ENCODE measurements at places on chromosomes 12 and 14. TPM values are rescaled to one million over a fixed set of nuclear protein-coding genes. Genes with fewer than 3 reads are reported as not detected.

DNA sequence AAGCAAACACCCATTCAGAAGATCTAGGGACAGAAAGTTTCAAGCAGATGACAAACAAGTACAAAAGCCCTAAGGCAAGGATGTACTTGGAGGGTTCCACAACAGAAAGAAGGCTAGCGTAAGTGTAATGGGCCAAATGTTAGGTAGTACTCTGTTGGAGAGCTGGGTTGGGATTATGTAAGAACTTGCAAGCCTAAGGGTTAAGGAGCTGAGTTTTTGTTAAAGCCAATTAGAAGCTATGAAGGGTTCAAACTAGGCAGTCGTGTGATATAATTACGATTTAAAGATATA is 41.4 kb downstream of the HECTD1 start:
- peaks cover 46% of the 10 kb centered on the region for H3K36me3 ChIP-seq
- H3K27me3 ChIP-seq = no peaks in the 10 kb centered on the region
- DNase-seq = no peak
- no peak overlapping the region for H3K27ac ChIP-seq

DNA sequence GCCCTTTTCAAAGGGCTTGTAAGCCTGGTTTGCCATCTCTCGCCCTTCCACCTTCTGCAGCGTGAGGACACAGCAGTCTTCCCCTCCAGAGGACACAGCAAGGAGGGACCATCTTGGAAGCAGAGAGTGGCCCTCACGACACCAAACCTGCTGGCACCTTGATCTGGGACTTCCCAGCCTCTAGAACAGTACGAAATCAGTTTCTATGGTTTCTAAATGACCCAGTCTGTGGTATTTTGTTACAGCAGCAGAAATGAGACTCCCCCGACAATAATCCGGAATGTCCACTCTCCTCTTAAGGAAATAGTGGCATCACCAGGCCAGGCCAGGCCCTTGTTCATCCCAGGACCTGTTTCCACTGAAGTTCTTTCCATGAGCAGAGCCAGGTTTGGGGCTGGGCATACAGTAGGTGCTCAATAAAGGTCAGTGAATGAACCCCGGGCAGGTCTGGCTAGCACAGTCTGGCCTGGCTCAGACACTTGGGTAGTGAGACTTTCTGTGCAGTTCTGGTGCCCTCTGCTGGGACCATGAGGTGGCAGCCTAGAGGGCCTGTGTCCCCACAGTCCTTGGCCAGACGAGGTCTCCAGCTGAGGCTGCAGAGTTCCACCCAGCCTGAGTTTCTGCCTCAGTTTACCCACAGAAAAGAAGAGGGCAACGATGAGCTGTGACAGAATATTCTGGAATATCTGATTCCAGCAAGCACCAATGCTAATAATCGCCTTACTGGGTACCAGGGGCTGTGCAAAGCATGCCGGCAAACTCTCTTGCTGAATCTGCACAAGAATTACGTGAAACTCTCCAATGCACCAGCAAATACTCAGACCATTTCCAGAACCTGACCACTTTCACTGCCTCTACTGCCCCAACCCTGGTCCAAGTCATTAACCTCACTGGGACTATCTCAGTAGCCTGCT is 14.0 kb downstream of the ABCB9 start:
- H3K4me1 ChIP-seq = peaks cover 14% of the 10 kb centered on the region
- peak; percentile 78 for DNase-seq
- H3K27me3 ChIP-seq = no peaks in the 10 kb centered on the region
- H3K36me3 ChIP-seq = no peaks in the 10 kb centered on the region

DNA sequence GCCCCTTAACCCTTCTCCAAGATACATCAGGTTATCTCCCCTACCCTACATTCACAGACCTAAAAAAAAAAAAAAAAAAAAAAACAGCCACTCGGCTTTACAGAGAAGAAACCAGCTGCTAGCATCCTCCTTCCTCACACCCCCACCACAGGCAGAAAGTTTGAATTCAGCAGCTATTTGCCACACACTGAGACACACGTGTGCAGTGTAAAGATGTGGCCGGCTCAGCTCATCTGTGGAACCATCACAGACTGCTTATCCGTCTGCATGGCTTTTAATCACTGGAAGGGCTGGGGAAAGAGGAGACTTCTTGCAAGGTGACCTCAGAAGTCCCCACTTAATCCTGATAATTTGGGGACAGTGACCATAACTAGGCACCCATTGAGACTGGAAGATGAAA is 50.0 kb downstream of the VWF start:
- H3K27me3 ChIP-seq = peaks cover 26% of the 10 kb centered on the region
- DNase-seq = peak; percentile 40
- H3K27ac ChIP-seq = peak overlapping the region; percentile 75
- no peaks in the 10 kb centered on the region for H3K36me3 ChIP-seq

SLCO1C1 gene
- not detected for total RNA-seq

DNA sequence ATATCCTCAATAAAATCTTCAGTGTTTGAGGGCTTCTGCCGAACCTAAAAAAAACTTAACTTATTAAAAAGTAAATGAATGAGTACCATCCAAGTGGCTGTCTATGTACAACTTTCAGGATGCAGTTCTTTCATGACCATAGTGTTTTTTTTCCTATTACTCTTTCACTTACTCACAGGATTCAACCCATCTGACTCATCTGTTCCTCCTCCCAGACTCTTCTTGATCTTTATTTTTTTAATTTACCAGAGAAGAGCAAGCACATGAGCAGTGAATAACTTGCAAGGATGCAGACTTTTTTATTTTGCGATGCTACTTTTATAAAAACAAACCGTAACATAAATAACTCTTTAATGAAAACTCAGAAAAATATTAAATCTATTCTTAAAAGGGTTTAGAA is 24.5 kb downstream of the RECQL start:
- no peak for DNase-seq
- peaks cover 41% of the 10 kb centered on the region for H3K36me3 ChIP-seq
- H3K4me3 ChIP-seq = no peak overlapping the region
- no peaks in the 10 kb centered on the region for H3K27me3 ChIP-seq

DNA sequence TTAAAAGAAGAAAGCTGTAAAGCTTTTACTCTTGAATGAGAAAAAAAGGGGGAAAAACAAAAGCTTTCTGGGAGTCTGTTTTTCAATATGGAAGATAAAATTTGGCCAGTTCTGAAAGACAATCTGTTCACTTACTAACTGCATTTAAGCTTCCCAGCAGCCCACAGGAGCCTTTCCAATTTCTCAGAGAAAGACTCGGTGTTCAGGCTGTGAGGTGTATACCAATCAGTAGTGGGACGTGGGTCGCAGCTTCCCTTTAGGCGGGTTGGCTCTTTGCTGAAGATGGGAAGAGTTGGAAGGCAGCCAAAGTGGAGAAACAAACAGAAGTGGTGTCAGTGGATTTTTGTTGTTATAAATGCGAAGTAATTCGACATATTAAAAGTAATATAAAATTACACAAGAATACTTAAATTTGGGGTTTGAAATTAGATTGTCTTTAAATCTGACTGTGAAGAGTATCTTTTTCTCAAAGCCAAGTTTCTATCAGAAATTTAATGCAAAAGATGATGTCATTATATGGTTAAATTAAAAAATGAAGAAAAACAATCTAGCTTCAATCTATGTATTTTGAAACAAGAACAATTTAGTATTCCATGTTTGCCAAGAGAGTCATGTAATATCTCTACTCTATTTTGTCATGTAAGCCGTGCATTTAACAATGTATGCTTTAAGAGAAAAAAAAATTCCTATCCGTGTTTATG is 590.2 kb upstream of the ATXN7L3B start:
- H3K36me3 ChIP-seq = no peaks in the 10 kb centered on the region
- H3K27me3 ChIP-seq = no peaks in the 10 kb centered on the region
- no peak overlapping the region for H3K4me3 ChIP-seq
- DNase-seq = no peak
- no peak overlapping the region for H3K27ac ChIP-seq
- H3K4me1 ChIP-seq = no peaks in the 10 kb centered on the region

GRCh38 chr14:91111443-91111842 is 2.4 kb upstream of the DGLUCY start:
- no peaks in the 10 kb centered on the region for H3K27me3 ChIP-seq
- H3K27ac ChIP-seq = no peak overlapping the region
- H3K36me3 ChIP-seq = peaks cover 36% of the 10 kb centered on the region
- no peak for DNase-seq
- H3K4me1 ChIP-seq = peaks cover 65% of the 10 kb centered on the region

DNA sequence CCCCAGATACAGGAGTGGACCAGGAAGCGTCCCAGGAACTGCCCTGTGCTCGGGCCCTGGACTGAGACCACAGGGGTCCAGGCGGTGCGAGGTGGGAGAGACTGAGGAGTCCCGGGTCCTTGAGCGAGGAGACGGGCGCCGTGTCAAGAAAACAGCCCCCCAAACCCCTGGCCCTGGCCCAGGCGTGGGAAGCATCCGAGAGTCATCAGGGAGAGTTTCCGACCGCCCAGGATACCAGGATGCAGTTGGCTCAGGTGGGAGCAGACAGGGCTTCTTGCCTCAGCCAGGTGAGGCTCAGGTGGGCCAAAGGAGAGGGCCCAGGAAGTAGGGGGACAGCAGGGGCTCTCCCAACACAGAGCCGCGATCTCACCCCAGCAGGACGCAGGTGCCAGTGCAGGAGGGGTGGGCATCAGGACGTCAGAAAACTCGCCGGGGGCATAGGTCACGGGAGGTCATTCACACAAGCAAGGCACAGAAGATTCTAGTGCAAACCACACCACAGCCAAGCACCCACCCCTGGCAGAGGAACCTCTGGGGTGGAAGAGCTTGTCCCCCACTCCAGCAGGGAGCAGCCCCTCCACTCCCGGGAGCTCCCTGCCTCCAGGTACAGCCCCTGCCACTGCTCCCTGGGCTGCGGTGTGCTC is 102.5 kb upstream of the EIF5 start:
- no peak overlapping the region for H3K27ac ChIP-seq
- H3K27me3 ChIP-seq = peaks cover 15% of the 10 kb centered on the region
- H3K36me3 ChIP-seq = no peaks in the 10 kb centered on the region
- no peak for DNase-seq

DNA sequence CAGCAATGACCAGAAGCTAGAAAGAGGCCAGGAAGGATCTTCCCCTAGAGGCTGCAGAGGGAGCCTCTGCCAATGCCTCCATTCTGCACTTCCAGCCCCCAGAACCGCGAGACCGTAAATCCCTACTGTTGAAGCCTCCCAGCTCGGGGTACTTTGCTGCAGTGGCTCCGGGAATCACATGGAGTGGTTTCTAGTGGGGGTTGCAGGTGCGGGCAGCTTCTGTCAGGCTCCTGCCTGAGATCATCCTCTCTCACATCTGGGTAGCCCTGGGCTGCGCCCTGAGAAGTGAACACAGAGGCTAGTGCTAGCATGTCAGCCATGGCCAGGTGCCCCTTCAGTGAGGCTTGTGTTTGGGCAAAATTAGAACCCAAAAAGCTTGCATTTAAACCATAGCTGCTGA is 67.3 kb downstream of the TSPAN9 start:
- no peak overlapping the region for H3K4me3 ChIP-seq

Measured in activated CD4-positive, alpha-beta T cell treated with anti-CD3 and anti-CD28 coated beads, Interleukin-2, amount 10 ng/mL, durations not matched to agents 7 days and 5 days (primary cell).